ENCODE measurements at places on chromosomes 2 and 18. TPM values are rescaled to one million over a fixed set of nuclear protein-coding genes. Genes with fewer than 3 reads are reported as not detected.

Gene CNDP2
- polyA plus RNA-seq: 289 TPM

Gene CAPN14
- 0.06 TPM for polyA plus RNA-seq

Gene CLEC4F
- polyA plus RNA-seq: 0.10 TPM

Gene ST6GAL2
- polyA plus RNA-seq: 15.8 TPM

Gene AGFG1
- 75.2 TPM for polyA plus RNA-seq

Gene CCDC85A
- 1.9 TPM for polyA plus RNA-seq

GRCh38 chr2:16256601-16257321, 316.4 kb downstream of the MYCN start:
- DNase-seq: no peak

GRCh38 chr18:21826196-21826595, 85.6 kb downstream of the MIB1 start:
- DNase-seq: no peak

- DNase-seq: no peak
These were observed 21.2 kb downstream of the CNTNAP5 start for GRCh38 chr2:124046332-124046731.

DNA sequence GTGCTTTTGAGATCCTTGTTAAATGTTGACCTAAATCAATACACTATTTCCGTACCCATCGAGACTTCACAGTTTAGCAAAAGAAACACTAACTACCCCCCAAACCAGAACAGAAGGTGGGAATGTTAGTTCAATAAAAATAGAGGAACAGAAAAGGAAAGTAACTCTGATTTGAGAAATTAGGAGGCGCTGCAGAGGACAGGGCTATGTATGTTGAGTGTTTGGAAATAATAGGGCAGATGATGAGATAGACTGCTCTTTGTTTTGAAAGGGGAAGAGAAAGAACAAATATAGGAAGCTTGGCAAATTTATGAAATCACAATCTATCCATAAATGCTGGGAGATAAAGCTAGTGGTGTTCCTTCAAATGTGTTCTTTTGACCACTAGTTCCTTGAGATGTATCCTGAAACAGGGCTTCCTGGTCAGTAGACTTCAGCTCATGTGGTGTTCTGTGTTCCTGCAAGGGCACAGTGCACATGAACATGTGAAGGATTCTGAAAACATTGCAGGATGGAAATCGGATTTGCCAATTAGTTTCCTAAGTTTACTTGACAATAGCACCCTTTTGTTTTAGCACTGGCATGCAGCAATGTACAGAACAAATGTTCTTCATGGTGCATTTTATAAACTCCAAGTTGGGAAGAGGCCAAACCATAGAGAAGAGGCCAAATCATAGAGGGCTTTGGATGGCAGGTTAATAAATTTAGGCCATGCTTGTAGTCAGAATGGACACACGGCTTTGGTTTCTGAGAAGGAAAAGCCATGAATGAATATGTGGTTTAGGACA, 39.8 kb downstream of the RHBDD1 start:
- DNase-seq: no peak

- no peak for DNase-seq
These were observed 482.7 kb downstream of the RIT2 start for GRCh38 chr18:42632801-42633200.

DNA sequence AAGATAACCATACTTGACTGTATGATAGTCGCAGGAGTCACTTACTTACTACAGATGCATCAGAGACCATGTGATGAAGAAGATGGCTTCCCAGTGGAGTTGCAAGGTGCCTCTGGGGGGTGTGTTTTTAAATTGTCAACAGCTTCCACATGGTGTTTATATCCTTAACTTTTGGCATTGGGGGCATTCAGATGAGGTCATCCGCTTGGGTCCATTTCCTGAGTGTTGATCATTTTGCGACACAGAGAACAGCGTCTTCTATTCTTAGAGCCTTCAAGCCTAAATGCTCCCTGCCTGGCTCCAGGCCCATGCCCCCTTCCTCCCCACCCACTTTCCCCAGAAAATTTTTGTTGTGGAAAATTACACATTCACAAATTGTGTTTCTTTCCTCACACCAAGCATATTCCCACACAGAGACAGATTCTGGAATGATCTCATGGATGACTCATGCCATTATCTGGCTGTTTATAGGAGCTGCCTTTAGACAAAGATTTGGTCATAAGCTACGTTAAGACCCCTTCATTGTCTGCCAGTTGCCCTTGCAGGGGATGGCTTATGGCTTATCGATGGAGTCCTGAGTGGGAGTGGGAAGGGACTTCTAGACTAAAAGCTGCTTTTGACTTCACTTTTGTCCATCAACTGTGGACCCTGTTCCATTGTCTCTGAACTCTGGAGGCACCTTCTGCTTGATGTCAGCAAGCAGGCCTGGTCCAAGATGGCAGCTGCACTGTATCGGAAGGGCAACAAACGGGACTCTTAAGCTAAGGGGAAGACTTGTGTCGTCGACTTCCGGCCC, 91.8 kb downstream of the CABLES1 start:
- no peak for DNase-seq

- no peak for DNase-seq
These were observed 7.6 kb downstream of the FN1 start for GRCh38 chr2:215428060-215428910.

GRCh38 chr2:20062615-20063545, 11.5 kb upstream of the LAPTM4A start:
- DNase-seq: no peak

DNA sequence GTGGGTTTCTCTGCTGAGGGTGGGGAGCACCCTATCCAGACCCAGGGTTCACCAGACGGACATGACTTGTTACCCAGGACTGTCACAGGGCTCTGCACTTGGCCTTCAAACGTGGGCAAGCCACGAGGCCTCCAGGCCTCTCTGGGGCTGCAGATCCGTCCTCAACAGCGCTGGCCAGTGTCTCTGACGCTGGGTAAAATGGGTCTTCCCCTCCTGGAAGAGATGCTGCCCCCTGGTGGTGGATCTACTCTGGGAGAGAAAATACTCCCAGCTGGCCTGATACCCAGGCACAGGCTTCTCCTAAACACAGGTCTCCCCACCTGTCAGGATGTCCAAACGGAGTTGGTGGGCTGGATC, 3.7 kb downstream of the GPR17 start:
- DNase-seq: no peak

DNA sequence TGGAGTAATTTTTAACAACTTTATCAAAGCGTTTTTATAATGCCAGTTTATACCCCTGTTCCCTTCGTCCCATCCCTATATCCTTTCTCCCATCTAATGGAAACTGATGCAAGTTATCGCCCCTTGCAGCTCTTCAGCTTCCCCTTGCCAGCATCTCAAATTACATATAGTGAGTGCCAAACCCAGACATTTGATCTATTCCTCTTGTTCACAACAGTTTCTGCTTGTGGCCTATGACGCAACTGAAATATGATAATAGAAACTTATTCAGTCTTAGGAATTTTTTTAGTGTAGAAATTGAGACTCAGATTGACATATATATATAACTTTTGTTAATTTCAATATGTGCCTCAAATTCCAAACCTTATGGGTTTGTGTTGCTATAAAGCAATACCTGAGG, 562.2 kb upstream of the VWC2L start:
- no peak for DNase-seq

DNA sequence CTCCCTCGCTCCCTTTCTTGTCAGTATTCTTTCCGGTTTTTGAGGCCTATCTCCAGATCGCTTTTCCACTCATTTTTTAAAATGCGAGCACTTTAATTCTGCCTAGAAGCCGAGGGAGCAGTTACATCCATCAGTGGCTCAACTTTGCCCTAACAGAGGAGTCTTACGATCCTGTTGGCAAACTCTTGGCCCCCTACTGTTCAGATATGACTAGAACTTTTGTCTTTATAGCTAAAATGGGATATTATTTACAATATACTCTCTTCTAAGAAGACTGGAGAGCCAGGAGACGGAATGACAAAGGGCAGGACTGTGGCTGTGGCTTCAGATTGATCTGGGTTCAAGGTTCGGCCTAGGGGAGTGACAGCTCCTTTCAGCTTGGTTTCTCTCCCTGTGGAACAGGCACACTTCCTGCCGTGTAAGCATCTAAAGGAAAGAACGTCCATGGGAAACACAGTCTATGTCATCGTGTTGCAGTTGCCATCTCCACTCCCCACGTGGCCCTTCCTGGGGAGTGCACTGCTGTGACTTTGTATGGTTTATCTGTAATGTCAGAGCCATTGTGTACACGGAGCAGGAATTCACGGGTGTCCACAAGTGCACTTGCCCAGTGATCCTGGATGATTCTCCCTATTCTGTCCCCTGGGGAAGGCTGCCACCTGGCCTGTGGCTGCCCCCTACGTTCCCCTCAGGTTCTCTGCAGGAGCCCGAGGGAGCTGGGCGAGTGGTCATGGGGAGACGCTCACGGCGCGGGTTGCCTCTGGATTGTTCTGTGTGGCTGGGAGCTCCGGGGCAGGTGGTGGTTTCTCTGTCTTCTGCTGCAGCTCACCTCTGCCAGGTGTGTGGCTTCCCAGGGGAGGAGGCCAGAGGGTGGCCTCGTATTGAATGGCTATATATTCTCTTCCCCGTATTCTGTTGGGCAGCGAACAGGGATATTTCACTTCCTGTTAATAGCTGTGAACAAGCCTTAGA, 222.0 kb downstream of the LDLRAD4 start:
- DNase-seq: no peak

- peak; percentile 20 for DNase-seq
These were observed 82.9 kb downstream of the GRB14 start for GRCh38 chr2:164538240-164538866.

GRCh38 chr2:37798315-37799005, 126.6 kb upstream of the RMDN2 start:
- no peak for DNase-seq

DNA sequence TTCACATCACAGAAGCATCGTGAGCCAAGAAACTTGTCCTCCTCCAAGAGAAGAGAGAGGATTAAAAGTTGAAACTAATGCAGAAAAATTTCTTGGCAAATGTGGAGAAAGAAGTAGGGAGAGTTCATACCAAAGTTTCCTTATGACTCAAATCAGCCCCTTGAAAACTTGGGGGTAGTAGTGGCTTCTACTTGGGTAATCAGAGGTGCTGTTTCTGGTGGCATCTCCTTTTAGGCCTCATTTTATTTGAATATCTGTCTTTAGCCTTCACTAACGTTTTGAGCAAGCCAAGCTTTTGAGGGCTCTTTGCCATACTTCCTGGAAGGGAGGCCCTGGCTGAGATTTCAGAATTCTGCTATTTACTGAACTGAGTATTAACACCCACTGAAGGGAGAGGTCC, 515.3 kb upstream of the MEX3C start:
- DNase-seq: no peak

GRCh38 chr2:1051075-1051474, 100.4 kb downstream of the SNTG2 start:
- no peak for DNase-seq

Measured in right renal pelvis (tissue), 4 donors.